ENCODE measurements at places on chromosomes 12 and 14.
A peak's percentile ranks its signal among the peaks of the same experiment; 100 is the strongest.

DNA sequence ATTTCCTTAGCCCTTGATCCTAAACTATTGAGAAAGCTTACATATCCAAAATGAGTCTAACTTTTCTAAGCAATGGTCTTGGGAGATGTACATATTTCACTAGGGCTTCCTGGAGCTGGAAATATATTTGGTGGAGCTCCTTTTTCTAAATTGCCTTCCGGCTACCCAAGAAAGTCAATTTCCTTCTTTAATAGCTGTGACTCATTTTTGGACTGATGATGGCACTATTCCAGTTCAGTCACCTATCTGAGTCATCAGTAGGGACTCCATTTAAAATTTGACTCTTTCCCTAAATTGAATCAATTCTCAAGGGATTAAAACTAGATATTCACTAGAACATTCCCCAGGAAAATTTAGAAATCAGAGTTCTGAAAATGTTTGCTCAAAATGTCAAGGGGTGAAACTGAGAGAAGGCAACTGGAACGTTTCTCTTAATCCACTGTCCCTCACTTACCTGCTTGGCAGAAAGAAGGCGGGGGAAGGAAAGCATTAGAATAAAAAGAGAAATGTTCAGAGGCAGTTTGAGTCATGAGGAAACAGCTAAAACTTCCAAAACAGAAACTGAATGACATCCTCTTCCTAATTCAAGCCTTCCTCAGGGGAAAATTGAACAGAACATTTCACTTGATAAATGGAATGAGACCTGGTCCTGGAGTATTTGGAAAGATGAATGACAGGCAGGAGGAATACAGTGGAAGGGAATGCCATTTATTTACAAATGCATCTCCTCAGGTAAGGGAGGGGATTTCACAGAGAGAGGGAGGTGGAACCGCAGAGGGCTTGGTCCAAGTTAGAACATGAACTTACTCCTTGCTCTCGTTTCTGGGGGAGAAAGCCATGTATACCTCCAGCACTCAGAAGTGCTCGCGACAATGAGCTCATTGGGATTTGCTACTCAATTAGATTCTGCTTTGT, 91.2 kb downstream of the RGS6 start:
- DNase-seq = no peak

DNA sequence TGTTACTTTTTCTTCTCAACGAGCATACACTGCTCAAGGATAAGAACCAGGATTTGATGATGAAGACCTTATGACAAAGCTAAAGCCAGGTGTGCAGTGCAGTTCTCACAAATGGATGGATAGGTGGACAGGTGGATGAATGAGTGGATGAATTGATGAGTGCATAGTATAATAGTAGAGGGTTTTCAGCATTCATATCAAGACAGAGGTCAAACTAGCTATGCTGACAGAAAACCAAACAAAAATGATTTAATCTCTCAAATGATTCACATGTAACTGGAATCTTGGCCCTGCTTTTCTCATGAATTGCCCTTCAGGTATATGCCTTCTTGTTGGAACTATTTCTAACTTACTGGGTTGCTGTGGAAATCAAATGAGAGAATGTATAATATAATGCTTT, 240.9 kb downstream of the BCAT1 start:
- no peak for DNase-seq

DNA sequence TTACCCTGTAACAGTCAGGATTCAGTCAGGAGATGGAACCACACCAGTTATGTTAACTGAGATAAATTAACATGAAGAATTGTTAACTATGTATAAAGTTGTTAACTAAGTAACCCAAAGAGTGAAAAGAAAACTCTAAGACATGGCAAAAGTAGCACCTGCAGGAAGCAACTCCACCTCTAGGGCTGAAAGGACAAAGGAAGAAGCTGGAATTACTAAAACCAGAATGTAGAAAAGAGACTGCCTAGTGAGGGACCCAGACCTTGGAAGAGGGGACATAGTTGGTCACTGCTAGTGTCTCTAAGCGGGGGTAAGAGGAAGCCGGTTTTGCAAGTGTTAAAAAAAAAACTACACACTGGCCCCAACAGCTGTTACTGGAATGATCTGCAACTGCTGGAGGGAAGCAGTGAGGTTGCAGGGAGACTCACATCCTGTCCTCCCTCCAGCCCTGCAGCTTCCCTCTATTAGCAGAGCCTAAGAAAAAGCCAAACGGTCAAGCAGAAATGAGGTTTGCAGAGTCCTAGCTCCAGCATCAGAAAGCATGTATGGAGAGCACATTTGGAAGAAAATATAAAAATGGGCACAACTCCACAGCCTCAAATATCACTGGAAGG, 39.8 kb downstream of the GPR135 start:
- DNase-seq = no peak

DNA sequence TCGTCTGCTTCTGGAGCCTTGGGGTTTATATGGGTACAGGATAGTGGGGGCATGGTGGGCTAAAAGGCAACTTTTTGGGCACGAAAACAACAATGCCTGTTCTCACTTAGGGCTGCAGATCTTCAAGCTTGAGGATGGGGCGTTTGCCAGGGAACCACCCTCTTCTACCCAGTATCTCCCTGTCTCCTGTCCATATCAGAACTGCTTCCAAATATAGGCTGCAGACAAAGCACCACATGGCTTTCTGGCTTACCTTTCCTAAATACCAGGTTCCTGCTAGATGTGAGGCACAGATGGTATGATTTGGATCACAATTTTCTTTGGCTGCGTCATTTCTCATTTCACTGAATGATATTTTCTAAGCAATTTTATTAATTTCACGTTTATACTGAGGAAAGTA, 70.4 kb downstream of the CMAS start:
- DNase-seq = no peak

DNA sequence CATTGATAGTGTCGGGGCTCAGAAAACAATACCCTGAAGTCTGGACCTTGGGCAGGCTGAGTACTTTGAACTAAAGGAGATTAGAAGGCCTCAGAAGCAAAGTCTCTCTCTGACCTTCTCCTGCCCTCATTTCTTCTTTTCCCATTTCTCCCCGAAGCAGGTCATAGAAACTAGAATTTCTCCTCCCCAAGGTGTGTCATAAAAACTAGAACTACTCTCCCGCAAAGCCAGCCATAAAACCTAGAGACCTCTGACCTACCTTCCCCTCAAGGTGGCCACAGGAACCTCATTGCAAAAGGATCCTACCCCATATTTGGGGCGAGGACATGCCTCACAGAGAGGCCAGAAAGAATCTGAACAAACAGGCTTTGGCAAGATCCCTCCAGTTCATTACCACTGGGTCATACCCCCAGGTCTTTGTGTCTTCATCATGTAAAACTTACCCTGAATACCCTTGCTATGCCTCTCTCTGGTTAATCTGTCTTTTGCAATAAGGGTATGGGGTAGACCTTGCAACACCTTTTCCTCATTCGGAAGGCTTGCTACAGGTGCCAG, 64.7 kb upstream of the ZFP36L1 start:
- DNase-seq = no peak

DNA sequence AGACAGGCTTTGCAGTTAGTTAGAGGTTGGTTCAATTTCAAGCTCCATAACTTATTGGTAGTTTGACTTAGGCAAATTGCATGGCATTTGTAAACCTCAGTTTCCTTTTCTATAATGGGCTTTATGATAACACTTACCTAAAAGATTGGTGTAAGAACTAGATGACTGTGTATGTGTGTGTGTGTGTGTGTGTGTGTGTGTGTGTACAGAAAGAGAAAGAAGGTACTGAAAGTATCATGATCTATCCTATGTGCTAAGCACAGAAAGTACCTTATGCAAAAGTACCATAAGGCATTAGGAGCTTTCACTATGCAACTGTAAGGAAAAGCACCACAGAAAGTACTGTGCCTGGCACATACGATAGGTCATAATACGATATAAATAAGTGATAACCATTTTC, 304.3 kb upstream of the KITLG start:
- no peak for DNase-seq

DNA sequence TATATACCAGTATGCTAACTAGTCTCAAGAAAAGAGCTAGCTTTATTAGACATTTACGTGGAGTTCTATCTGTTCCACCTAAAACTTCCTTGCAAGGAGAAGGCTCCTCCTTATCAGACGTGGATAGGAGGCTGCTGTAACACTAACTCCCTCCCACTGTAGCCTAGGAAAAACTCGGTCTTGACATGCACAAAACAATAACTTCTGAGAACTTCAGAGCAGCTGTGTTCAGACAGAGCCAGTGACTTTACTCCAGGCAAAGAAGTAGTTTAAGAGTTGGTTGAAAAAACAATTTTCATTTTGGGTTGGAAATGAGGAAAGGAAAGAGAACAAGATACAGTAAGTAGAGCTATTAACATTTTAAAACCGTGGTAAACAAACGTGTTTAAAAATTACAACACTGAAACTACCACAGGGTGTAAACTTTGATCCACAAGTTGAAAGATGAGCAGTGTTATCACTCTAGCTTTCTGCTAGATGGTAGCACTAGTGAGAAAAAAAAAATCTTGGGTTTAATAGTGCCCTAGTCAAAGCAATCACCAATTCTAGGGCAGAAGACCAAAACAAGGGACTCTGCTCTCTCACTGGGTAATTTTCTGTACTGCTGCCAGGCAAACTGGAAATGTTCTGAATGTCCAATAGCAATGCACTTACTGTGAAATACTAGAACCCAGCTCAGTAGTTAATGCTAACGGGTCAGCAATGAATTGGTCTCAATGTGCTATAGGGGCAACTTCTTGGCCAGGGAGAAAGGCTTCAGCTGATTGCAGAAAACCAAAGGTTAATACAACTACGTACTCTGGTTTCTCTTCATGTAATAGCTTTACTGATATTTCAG, 2.4 kb downstream of the ATF7 start:
- no peak for DNase-seq

- peak; percentile 46 for DNase-seq
These were observed 32.4 kb upstream of the PPP1R13B start for GRCh38 chr14:103879570-103880347.

- no peak for DNase-seq
These were observed 965 bp downstream of the KRT73 start for GRCh38 chr12:52617403-52617785.

DNA sequence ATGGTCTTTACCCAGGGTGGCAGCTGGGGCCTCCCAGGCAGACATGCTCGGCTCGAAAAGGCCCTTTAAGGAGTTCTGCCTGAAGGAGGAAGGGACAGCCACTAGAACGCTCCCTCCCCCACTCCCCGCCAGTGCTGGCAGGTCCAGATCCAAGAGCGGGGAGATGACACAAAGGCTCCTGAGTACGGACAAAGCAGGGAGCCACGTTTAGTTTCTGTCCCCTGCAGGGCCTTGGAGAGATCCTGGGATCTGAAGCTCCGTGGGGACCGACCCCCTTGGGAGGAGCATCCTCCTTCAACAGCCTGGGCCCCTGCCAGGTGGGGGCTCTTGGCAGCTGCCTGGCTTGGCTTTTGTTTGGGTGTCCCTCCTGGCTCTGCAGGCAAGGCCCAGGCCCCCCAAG, 89.7 kb downstream of the ESRRB start:
- no peak for DNase-seq

GRCh38 chr12:22459838-22460490, 84.4 kb downstream of the C2CD5 start:
- DNase-seq = no peak

- DNase-seq = no peak
These were observed 112.7 kb upstream of the EGLN3 start for GRCh38 chr14:34063470-34064164.

GRCh38 chr14:68230950-68231717, 411.6 kb downstream of the RAD51B start:
- DNase-seq = no peak

DNA sequence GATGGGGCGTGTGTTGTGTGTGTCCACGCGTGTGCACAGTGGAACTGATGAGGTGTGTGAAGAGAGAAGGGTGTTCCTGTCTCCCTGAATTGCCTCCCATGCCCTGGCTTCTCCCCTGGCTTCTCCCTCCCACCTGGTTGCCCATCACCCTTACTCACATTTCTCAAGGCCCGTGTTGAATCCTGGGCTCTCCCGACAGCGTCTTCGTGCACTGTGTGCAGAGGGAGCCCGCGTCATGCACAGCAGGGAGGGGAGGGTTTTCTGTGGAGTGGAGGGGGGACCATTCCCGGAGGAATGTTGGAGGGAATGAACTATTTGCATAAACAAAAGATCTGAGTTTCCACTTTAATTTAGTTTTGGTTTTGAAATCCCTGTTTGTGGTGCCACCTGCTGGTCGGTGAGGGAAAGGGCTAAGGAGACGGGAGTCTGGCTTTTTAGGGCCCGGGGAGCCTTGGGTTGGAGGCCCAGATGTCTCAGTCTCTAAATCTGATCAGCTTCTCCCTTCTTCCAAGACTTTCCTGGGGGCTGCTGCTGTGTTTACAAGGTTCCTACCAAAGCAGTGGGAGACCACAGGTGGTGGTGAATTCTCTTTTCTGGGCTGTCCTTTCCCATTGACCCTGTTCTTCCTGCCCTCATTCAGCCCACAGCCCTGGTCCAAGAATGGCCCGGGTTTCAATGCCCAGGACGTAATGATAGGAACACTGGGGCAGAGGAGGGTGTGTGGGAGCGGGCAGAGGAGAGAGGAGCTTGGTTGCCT, at the start of gene C1R:
C1R (minus strand) TSS at position 217 of the 757 bp plus-strand sequence; CDS start at position 160, 57 bp downstream.
- DNase-seq = peak; percentile 64

DNA sequence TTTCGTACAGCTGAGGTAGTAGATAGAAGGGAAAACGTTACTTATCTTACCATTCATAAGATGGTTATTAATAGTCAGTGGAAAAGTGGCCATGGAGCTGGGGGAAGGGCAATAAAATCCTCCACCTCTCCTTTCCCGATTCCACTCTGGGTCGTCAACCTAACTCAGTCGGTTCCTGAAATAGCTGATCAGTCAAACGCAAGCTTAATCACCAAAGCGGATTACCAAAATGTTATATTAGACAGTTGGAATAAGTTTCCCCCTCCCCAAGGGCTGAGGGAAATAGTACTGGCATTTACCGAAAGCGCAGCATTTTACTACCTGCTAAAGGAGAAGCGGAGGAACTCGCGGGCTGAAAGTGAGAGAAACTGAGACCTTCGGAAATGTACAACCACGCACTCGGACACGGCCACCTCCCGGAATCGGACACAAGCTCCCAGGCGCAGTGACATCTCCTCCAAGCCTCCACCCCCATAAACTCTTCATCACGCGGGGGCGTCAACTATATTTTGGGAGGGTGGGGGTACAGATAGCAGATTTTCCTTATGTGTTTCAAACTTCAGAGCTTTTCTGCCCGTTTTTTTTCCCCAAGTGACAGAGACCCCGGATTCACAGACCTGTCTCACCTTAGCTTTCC, 1.2 kb downstream of the PPM1H start:
- no peak for DNase-seq

DNA sequence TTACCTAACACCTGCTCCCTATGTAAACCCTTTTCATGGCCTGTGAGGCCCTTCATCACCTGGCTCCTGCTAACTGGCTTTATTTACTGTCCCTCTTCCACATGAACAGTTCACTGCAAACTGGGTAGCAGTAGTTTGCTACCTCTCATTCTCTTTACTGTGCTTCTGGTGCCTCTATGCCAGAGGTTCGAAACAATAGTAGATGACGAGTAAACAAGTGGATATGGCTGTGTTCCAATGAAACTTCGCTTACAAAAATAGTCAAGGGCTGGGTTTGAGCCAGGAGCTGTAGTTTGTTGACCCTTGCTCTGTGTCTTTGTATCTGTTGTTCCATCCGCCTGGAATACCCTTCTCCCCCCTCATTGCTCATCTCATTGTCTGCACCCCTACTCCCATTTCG, 233.6 kb upstream of the RMST start:
- no peak for DNase-seq

- no peak for DNase-seq
These were observed 448.2 kb downstream of the RGS6 start for GRCh38 chr14:72380456-72380855.

All from GM19239 (cell line).